LNCaP clone FGC (cell line): ENCODE measurements at places on chromosomes 7 and 10.

GRCh38 chr7:71886046-71886445 lies 526.1 kb downstream of the CALN1 start:
- DNase-seq: no peak

GRCh38 chr10:62037890-62038608 lies 136.6 kb downstream of the ARID5B start:
- DNase-seq: no peak

- no peak for DNase-seq
These were observed 14.3 kb upstream of the NOM1 start for GRCh38 chr7:156935250-156935649.

- DNase-seq: no peak
These were observed 72.7 kb upstream of the SEC61G start for GRCh38 chr7:54831644-54832095.

DNA sequence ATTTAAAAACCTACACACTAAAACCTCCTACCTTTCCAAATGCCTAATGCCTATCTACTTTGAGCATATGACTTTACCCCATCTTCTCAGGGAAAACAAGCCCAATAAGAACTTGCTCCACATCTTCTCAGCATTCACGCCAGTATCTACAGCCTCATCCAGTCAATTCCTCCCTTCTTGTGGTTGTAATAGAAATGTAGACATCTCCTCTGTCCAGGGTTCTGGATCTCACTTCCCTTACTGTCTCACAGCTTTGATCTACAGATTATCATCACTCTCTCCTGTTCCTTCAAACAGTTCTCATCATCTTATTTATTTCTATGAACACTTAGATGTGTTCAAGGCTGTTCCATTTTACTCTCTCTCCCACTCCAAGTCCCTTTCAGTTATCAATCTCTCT lies 70.4 kb upstream of the NOBOX start:
- no peak for DNase-seq

- no peak for DNase-seq
These were observed 12.5 kb upstream of the SRGN start for GRCh38 chr10:69075431-69075830.

- DNase-seq: peak; percentile 8
These were observed 9.1 kb upstream of the AEBP1 start for GRCh38 chr7:44094883-44095592.

DNA sequence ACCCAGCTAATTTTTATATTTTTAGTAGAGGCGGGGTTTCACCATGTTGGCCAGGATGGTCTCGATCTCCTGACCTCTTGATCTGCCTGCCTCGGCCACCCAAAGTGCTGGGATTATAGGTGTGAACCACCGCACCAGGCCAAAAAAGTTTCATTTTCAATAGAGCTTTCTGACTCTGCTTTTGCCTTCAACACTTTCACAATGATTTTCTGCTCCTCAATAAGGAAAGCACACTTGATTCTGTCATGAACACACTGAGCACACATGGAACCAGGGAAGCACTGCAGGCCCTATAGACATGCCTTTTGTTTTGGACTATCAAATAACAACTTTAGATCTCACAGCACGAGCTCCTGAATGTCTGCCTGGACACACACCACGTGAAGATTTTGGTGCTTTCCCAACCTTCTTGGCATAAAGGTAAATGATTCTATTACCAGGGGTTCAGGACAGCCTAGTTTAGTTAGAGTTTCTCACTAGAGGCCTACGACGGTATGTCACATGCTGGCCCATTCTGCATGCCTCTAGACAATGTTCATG lies 8.0 kb downstream of the RRP12 start:
- no peak for DNase-seq

GRCh38 chr7:43671521-43671920 lies 57.8 kb downstream of the COA1 start:
- DNase-seq: no peak

- DNase-seq: no peak
These were observed 172.1 kb downstream of the DIP2C start for GRCh38 chr10:517241-517830.

DNA sequence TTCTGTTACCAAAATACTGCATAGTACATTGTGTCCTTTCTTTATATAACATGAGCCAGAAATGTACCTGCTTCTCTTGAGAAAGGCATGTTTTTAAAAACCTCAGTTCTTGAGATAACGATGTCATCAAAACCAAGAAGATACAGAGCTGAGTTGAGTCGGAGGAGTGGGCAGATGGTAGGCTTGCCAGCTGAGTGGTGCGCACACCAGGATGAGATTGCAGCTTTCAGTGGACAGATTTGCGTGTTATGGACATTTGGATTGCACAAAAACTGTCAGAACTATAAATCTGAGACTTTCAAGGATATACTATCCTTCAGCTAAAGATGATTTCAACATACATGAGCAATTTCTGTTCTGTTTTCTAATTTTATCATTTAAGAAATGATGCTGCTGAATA lies 25.0 kb downstream of the PRKAR2B start:
- DNase-seq: no peak

DNA sequence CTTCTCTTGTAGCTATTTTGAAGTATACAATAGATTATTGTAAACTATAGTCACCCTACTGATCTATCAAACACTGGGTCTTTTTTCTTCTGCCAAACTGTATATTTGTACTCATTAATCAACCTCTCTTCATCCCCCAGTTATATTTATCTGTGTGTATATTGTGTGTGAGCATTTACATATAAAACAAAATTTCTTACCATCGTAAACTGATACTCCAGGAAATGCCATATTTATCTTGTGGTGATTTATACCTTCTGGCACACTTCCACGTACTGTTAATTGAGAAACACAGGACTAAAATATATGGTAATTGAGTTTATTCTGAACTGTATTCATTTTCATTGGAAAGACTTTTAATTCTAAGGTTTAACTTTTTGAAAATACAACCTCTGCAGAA lies 18.9 kb downstream of the ANLN start:
- DNase-seq: no peak

DNA sequence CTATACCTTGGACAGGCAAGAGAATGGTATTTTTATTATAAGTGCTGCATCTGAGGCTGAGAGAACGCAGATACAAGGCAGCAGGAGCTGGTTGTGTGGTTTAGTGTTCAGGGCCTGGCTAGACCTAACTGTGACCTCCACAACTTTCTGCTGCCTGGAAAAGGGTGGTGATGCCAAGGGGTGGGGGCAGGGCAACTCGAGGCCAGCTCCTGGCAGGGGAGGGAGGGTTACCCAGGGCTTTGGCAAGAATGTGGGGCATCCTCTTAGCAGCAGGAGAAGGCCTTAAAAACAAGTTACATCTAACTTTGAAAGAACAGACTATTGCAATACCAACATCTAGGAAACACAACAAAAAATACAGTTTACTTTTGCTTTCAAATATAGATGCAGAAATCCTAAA lies 13.0 kb downstream of the MXI1 start:
- DNase-seq: no peak

GRCh38 chr10:47264797-47265281 lies 35.2 kb upstream of the GDF10 start:
- DNase-seq: no peak

GRCh38 chr7:40782836-40783235 lies 648.0 kb downstream of the SUGCT start:
- no peak for DNase-seq

GRCh38 chr10:79111846-79112614 lies 43.3 kb downstream of the ZMIZ1 start:
- DNase-seq: no peak

GRCh38 chr10:22805304-22805703 lies 90.9 kb upstream of the PIP4K2A start:
- DNase-seq: no peak

- no peak for DNase-seq
These were observed 57.7 kb upstream of the RHOBTB1 start for GRCh38 chr10:61001731-61002122.
